Thoracic aorta (tissue), 2 donors: ENCODE measurements at places on chromosomes 12 and 14. TPM values are rescaled to one million over a fixed set of nuclear protein-coding genes. Genes with fewer than 3 reads are reported as not detected.

Gene LYZ
- 99.9 TPM for total RNA-seq

Gene MTA1
- 77.2 TPM for total RNA-seq

Gene TGM1
- 0.21 TPM for total RNA-seq

Gene LUM
- 138 TPM for total RNA-seq

Gene HAL
- total RNA-seq, result not detected

Gene ART4
- 38.0 TPM for total RNA-seq

Gene DHH
- 2.4 TPM for total RNA-seq

Gene FSCB
- total RNA-seq, result 1.2 TPM
